ENCODE measurements at places on chromosomes 4 and X.

DNA sequence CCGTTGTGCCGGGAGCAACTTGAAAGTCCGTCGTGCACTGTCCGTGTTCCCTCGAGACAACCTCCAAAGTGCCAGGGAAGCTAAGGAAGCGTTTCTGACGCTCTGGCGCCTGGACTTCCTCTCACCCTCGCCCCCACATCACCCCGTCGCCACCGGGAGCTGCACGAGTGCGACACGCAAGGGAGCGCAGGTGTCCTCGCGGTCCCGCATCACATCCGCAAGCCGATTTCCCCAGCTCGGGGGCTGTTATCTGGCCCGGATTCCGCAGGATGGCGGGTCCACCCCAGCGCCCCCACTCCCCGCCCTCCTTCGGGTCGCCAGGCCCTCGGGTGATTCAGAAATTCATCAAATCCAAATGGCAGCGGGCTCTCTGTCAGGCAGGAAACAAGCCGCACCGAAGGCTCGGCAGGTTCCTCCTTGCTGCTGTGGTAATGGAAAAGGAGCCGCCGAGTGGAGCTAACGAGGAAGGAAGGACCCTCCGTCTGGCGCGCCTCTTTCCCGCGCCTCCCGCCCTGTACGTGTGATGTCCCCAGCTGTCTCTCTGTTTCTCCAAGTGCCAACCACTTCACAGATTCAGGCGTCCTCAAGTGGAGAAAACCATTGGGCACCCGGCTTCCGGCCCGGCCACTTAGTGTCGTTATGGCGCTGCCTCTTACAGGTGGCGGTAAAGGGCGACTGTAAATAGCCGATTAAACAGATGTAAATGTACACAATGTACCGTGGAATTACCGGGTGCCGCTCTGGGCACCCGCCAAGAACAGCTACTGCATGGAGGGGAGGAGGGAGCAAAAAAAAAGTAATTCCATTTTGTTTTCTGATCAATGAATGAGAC is 921 bp upstream of the SETD7 start:
- DNase-seq = peak; percentile 39

- no peak for DNase-seq
These were observed 19.3 kb upstream of the CSF2RA start for GRCh38 chrX:1249101-1249887.

GRCh38 chrX:3532581-3533085 is 180.8 kb downstream of the PRKX start:
- DNase-seq = no peak

GRCh38 chr4:80726471-80726870 is 304.0 kb upstream of the BMP3 start:
- no peak for DNase-seq

DNA sequence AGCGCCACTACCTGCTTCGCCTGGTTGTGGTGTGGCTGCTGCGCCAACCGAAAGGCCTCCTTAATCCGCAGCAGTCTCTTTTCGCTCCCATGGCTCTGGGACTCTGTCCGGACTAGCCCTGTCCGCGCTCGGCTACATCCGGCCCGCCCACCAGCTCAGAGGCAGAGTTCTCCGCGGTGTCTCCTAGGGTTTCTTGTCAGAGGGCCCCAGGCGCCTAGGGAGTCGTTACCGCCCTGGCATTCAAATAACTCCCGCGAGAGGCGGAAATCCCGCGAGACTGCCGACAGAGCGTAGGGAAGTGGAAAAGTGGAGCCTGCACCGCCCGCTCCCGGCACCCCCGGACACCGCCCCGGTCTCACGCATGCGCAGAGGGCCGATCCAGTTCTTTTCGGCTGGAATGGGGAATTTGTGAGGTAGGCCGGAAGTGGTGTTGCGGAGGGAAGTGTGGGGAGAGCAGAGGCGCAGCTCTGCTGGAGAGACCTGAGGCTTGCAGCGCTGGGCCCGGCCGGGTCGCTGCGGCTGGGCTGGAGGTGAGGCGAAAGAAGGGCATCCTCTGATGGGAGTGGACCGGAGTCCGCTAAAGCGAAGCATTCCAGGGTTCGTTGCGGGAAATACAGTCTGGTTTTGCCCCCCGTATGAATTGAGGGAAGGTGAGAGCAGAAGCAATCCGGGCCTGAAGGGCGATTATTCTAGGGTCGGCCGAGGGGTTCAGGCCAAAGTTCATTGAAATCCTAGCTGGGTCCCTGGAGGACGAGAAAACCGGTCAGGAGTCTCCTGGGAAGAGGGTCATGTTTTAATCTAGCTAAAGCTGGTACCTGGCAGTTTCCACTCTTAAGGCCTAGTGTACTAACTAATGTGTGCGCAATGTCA is at the start of gene FAM200B:
TSS of gene FAM200B (plus strand) at position 456 of the 870 bp plus-strand sequence. CDS start 5,151 bp downstream, outside the sequence.
- peak; percentile 90 for DNase-seq

GRCh38 chr4:152682143-152682941 is 2.5 kb upstream of the TMEM154 start:
- DNase-seq = no peak

DNA sequence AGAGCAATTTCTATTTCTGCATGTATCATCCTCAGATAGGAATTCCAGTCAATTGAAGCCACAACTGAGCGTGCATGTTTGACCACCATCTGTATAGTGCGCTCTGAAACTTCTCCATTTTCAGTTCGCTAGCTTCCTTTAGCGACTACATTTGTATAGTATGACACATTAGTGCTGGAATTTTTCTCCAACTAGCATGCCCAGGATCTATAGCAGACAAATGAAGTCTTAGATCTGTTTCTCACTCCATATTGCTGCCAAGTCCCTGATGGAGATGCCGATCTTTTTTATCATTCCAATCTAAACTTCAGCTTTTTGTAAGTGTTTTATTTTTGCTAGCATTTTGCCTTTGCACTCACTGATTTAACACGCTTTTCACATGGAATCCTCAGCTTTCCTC is 774.8 kb upstream of the TENM3 start:
- DNase-seq = no peak

- no peak for DNase-seq
These were observed 387.9 kb upstream of the TENM3 start for GRCh38 chr4:181855307-181855706.

GRCh38 chr4:141026900-141027299 is 106.4 kb downstream of the RNF150 start:
- no peak for DNase-seq

DNA sequence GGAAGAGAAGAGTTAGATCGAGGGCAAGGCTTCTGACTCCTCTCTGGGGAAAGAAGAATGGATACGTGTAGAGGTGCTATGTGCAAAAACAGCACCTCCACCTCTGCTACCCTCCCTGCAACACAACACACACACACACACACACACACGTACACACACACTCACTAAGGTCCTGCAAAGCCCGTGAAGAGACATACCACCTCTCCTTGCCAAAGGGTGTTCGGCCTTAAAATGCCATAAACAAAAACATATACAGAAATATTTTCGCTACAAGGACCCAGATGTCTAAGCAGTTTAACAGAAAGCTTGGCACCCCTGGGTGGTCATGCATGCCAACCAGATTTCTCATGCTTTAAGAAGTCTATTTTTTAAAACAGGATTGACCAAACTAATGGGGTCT is 1.5 kb downstream of the TIFA start:
- no peak for DNase-seq

DNA sequence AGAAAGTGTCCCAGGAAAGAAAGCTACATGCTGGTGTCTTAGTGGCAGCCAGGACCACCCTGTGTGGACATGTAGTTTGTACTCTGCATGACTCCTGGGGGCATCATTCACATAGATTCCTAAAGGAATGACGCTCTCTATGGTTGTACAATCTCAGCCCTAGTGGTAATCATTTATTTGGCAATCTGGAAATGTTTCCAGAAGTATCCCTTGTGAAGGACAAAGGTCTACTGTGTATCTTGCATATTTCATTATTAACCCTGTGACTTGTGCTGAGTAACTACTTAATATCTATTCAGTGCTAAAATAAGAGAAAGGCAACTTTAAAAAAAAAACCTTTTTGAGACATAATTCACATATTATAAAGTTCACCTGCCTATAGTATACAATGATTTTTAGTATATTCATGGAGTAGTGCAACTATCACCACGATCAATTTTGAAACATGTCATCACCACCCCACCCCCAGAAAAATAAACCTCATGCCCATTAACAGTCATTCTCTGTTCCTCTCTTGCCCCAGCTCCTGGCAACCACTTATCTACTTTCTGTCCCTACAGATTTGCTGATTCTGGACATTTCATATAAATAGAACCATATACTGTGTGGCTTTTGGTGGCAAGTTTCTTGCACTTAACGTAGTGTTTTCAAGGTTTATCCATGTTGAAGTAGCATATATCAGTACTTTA is 51.7 kb downstream of the SHROOM3 start:
- no peak for DNase-seq

GRCh38 chrX:11739776-11740175 is 18.3 kb upstream of the MSL3 start:
- no peak for DNase-seq

DNA sequence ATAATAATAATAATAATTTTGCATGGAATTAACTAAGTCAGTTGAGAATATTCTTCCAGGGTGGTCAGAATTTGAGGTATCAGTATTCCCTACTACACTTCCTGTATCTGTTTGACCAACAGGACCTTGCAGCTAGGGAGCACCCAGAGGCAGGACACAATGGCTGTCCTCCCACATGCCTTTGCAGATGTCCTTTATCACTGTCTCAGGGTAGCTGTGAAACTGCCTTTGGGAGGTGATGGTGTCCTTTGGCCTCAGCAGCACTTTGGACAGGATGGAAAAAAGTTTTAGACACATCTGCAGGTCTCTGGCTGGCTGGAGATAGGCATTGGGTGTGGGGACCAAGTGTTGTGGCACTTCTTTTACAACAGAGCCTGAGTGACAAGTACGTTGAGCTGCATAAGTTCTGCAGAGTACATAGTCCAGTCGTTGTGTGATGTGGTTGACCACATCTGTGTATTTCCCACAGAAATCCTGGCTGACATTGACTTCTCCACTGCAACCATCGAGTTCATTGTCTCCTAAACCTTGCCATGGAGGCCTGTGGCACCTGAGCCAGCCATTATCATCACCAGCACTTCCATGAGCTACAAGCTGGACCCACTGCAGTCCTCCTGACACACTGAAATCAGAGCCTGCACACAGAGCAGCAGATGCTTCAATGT is 19.1 kb upstream of the UBA6 start:
- no peak for DNase-seq

DNA sequence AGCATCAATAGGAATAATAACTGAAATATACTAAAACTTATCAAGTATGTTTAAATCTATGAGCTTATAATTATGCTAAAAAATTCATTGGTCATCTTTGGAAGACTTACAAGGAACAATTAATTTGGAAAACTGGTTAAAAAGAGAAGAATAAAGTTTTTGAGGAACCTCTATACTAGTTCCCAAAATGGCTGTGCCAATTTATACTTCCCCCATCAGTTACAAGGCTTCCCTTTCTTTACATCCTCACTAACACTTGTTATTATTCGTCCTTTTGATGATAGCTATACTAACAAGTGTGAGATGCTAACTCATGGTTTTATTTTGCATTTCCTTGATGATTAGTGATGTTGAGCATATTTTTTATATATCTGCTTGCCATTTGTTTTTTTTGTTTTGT is 17.1 kb downstream of the OGT start:
- DNase-seq = no peak

DNA sequence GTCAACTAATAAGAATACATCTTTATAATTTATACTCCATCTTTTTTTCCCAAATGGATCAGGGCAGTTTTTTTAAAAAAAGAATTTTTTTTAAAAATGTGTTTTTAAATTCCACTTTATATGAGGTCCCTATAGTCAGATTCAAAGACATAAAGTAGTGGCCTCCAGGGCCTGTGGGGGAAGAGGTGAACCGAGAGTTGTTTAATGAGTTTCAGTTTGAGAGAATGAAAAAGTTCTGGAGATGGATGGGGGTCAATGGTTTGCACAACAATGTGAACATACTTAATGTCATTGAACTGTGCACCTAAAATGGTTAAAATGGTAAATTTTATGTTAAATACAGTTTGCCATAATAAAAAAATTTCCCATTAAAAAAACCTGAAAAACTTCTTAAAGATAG is 53.8 kb downstream of the ZNF827 start:
- no peak for DNase-seq

DNA sequence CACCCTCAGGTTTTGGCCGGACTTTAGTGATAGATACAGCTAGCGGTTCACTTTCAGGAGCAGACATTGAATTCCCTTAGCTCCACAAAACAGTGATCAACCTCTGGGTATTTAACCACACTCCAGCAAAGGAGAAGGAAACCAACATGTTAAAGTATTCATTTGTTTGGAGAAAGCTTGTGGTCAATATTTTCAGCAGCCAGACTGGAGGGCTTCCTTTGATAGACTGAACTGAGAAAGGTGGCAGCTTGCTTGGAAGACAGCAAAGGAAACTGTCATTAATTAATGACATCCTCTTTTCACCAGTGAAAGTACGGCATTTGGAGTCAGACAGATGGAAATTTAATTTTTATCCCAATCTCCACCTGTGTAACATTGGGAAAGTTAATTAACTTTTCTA is 289.1 kb upstream of the CLNK start:
- no peak for DNase-seq

GRCh38 chrX:154780968-154781367 is 18.3 kb downstream of the DKC1 start:
- DNase-seq = no peak

DNA sequence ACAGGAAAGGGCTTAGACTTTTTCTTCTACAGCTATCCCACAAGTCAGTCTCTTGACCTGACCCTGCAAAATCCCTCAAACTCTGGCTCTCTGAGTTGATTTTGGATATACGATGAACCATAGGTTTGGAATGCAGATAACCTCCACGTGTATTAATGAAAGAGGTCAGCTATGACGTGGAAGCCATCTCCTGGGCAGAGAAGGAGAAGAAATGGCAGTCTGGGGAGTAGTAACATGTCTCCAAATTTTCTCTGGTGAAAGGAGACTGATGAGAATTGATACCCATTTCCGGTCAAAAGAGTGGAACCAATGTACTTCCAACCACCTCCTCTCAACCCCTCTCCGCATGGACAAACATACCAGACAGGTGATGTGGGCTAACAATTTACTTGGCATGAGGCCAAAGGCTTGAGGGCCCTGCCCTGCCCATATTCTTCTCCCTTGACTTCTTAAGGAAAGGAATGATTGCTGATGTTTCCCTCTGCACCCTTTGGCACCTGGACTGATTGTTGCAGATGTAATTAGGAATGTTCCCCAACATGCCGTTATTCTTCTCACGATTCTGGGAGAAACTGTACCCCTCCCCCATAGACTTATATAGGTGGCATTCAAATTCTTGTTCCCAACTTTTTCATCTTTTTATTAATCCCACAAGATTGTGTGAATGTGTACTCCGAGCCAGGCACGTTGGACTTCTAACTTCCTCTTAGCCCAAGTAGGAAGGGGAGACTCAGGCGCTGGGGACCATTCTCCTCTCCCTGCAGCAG is 580 bp upstream of the PLS3 start:
- DNase-seq = no peak

- no peak for DNase-seq
These were observed 51.5 kb downstream of the PSAPL1 start for GRCh38 chr4:7383266-7383665.

DNA sequence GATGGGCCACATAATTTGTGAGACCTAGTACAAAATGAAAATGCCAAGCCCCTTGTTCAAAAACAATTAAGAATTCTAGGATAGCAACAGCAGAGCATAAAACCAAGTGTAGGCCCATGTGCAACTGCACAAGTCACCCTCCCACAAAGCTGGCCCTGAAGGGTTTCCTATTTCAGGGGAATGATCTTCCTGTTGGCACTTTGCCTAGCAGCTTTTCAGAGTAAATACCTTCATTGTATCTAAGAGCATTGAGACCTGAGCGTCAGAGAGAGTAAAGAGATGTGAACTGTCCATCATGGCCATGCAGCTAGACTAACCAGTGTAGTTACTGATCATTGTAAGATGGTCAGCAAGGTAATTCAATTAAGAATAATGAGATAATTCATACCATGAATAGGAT is 113.6 kb downstream of the CNKSR2 start:
- DNase-seq = no peak

All from NCI-H1694 (cell line).